GF-D8 (cell line): ENCODE measurements at places on chromosomes 3 and 15.

- DNase-seq: no peak
Observed at GRCh38 chr3:10554746-10555145, 49.4 kb upstream of the ATP2B2 start.

- DNase-seq: no peak
Observed at GRCh38 chr15:83107841-83108181, 366 bp downstream of the TM6SF1 start.

- no peak for DNase-seq
Observed at GRCh38 chr15:68730471-68730919, 90.2 kb downstream of the ANP32A start.

GRCh38 chr3:13932578-13933295 is 52.9 kb upstream of the WNT7A start:
- DNase-seq: no peak

GRCh38 chr3:31170932-31171670 is 276.6 kb upstream of the GADL1 start:
- no peak for DNase-seq

GRCh38 chr3:112302881-112303763 is 9.1 kb upstream of the SLC9C1 start:
- DNase-seq: no peak

- DNase-seq: no peak
Observed at GRCh38 chr3:18477620-18478019, 52.5 kb upstream of the SATB1 start.
